ENCODE measurements at places on chromosomes 4 and X.

DNA sequence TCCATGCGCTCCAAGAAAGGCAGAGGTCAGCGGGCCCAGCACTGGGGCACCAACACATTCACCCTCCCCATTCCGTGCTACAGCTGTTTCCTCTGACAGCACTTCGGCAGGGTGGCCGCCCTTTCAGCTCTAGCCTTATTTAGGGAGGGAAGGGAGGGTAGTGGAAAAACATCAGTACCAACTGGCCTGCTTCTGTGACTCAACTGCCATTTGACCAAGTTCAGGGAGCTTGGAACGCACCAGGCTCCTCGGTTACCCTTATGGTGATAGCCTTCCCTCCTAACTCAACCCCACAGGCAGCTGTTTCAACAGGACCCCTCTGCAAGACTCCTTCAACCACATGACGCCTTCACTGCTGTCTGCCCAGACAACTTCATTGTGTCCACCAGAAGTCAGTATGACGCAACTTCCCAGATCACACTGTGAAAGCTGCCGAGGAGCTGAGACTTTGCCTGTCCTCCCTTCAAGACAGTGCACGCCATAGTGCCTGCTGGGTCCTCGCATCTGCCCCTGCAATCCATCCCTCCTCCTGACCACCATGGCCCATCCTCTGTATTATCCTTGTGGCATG is 132.2 kb downstream of the AFAP1 start:
- DNase-seq, result no peak

GRCh38 chr4:91025241-91026148 is 898.3 kb downstream of the CCSER1 start:
- DNase-seq, result no peak

DNA sequence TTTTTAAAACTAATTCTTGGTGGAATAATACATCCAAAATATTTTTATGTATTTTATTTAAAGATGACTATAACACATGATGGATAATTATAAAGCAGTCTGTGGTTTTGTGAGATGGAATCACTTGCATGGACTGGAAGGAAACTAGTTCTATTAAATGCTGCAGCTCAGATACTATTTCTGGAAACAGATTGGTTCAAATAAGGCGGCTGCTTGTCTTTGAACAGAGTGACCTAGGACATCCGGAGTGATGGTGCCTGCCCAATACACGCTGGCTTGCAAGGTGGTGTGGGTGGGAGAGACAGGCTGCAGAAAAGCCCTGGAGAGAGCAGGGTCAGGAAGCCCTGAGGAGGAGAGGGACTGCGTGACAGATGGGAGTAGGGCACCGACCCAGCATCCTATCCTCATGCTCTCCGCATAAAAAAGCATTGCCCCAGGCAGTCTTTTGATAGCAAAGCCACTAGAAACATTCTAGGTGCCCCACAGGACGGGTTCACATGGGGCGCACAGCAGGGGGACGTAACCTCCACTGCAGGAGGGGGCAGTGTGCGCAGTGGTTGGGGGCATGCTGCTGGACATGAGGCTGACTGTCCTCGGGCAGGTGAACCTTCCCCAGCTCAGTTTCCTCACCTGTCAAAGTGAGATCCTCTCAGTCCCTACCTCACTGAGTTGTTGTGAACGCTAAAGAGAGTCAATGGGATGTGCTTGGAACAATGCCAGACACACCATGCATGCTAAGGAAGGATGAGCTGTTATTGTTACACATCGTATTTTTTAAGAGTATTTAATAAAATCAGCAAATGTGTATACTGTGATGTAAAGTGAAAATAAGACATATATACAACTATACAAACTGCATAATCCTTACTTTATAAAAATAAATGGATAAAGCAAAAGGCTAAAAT is 71.3 kb downstream of the EVC2 start:
- no peak for DNase-seq

- DNase-seq, result no peak
Measured at GRCh38 chrX:150363561-150364346, 637 bp downstream of the MAMLD1 start.

DNA sequence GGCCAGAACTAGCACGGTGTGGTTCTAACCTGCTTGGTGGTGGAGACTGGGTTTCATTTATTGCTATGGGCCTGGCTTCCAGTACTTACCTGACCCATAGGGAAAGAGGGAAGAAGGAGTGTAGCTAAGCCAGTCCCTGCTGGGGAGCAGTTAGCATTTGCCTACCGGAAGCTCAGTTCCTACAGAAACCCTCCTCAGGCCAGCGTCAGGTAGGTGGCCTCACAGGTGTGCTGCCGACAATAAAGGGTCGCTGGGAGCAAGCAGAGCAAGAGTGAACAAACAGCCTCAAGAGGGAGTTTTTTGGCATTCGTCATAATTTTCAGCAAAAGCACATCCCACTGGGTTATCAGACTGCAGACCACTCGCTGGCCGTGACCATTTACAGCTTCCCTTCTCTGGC is 740.6 kb upstream of the TENM3 start:
- no peak for DNase-seq

GRCh38 chr4:37243722-37244582 is 591 bp upstream of the NWD2 start:
- DNase-seq, result no peak

- DNase-seq, result no peak
Measured at GRCh38 chr4:38154681-38155588, 194.7 kb downstream of the PTTG2 start.

- no peak for DNase-seq
Measured at GRCh38 chrX:136828830-136829229, 48.1 kb upstream of the ARHGEF6 start.

- DNase-seq, result no peak
Measured at GRCh38 chrX:64853424-64853823, 122.8 kb downstream of the ZC4H2 start.

DNA sequence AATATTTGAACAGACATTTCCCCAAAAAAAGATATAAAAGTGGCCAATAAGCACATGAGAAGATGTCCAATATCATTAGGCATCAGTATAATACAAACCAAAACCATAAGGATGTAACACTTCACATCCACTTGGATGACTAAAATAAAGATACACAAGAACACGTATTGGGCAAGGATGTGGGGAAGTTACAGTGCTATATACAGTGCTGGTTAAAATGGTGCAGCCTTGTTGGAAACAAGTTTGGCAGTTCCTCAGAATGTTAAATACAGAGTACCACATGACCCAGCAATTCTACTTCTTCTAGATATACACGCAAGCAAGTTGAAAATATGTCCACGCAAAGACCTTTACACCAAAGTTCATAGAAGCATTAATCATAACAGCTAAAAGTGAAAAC is 58.9 kb downstream of the HAUS3 start:
- DNase-seq, result no peak
